ENCODE measurements at places on chromosomes 12 and 14.
A peak's percentile ranks its signal among the peaks of the same experiment; 100 is the strongest.

DNA sequence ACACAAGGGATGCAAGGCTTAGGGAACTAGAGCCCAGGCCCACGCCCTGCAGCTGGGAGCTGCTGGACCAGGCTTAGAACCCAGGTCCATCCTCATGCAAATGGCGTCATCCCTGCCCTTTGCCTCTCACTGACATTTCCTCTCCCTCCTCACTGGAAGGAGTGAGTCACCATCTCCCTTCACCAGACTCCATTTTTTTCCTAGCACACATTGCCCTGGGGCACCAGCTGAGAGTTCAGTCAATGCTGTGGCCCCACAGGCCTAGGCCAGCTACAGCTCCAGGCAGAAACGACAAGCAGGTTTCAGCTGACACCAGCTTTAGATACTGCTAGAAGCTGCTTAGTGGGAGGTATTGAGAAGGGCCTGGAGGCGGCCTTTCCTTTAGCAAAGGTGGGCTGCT, 98.9 kb downstream of the RIMBP2 start:
- DNase-seq, result no peak

DNA sequence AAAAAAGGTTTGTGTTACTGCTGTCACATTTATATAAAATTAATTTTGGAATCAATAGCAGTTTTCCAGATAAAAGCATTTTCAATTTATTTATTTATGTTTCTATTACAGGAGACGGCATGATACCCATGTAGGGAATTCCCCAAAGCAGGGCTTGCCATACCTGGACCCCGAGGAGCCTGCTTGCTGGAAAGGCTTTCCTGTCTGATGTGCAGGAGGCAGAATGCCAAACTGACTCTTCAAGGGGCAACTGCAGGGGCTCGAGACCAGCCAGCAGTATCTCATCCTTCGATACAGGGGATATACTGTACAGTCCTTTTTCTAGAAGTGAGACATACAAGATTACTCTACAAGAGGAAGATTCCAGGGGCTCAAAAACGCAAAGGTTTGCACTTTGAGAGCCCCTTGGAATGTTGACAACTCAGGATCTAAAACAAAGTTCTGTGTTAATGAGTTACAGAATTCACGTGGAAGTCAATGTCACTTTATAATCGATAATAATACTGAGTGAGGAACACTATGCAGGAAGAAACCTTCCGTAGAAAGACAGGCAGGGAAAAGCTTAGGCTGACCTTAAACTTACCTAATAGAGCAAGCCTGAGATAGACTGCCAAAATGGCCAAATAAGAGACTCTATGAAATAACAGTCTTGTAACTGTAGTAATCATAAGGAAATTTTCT, 38.6 kb downstream of the ZNF664 start:
- DNase-seq, result no peak

DNA sequence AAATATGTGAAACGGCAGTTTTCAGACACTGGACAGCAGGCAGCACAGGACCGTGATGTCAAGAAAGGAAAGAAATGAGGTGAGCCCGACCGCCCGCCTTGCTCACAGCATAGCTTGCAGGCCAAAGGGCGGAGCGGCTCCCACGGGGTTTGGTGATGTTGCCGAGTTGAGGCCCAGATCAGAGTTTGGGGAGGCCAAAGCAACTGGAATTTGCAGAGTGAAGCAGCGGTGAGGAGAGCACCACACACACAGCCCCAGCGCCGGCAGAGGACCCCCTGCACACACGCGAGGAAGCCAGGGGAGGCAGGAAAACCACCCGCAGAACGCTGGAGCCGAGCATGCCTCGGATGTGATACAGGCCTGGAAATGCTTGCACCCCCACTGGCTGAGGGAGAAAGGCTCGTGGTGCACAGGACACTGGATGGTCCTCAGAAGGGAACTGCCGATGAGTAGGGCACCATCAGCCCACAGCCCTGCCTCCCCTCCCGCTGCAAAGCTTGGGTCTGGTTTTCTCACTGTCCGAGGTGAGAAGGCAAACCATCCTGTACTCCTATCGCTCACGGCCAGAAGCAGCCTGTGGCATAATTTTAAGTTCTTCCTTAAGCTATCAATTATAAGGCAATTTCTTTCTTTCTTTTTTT, 25.7 kb upstream of the PLD4 start:
- no peak for DNase-seq

DNA sequence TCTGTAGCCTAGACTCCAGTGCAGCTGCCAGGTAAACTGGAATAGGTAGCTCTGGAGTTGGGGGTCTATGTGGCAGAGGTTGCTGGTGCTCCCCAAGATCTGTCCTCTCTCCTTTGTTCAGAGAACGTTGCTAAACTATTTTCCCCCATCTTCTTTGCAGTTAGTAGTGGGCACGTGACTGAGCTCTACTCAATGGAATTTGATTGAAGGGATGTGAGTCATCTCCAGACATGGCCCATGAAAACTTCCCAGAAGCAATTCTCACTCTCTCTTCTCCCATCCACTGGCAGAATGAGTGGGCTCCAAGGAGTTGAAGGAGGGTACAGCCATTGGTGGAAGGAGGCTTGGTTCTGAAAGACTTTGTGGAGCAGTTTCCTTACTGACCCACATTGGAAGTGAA, 44.0 kb downstream of the PAH start:
- DNase-seq, result no peak

DNA sequence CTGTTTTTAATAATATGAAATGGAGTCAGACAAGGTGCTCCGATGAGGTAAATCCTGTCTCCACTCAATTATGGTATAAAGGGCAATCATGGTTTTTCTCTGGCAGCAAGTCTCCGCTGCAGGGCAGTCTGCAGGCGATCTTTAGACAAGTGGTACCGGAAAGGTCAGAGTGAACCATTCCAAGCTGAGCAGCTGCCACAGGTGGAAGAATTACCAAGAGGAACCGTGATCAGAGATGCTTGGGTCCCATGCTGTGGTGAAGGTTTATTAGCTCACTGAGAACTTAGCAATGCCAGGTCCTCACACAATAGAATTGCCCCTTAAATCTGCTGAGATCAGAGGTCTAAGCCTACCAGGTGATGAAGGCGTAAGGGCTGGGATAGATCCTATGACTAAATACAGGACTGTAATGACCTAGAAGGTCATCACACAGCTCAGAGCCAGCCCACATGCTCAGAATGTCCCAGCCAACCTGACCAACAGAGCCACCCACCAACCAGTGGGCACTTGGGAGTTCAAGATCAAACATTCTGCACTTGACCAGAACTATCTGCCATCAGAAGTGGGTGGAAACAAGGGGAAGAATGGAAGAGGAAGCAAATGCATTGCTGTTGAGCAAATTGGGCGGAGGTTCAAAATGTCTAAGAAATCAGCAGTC, 175.2 kb upstream of the BCL2L14 start:
- no peak for DNase-seq

- DNase-seq, result no peak
Observed at GRCh38 chr12:116977465-116978380, 67.0 kb downstream of the FBXW8 start.

DNA sequence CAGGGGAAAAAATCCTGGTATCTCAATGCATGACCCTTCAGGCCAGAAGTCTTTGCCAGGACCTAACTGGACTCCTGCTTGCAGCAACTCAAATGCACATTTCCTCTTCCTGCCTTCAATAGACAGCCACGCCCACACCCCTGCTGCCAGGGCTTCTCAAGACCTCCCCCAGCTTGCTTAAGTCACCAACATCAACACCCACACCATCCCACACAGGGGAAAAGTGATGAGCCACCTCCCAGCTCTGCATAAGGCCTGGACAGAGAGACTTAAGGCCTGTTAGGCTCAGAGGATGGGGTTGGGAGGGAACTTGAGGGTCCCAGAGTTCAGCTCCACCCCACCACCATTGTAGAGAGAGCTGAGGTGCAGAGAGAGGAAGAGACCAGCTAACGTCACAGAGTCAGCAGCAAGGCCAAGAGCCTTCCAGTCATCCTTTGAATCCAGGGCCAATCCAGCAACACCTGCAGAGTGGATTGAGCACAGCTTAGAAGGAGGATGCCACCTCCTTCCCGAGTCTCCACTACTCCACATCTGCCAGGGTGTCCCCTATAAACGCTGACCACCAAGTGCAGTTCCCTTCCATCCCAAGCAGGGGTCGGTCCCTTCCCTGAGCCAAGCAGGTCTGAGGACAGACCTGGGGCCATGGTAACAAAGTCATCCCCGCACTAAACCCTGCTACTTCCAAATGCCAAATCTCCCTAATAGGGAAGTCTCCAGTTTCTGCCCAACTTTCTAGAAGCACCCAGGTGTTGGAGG, 50.0 kb downstream of the KDM2B start:
- DNase-seq, result peak; percentile 63

GRCh38 chr12:42588524-42589464, 752 bp downstream of the PRICKLE1 start:
- DNase-seq, result peak; percentile 83
